ENCODE measurements at places on chromosomes 7 and 10. TPM values are rescaled to one million over a fixed set of nuclear protein-coding genes. Genes with fewer than 3 reads are reported as not detected.

SLC13A4 gene
- total RNA-seq: not detected

TMEM26 gene
- total RNA-seq: 0.04 TPM

FKBP6 gene
- not detected for total RNA-seq

GPC2 gene
- total RNA-seq: 0.39 TPM

MYOF gene
- 278 TPM for total RNA-seq

TES gene
- total RNA-seq: 58.5 TPM

PHKG1 gene
- total RNA-seq: 0.49 TPM

TMEM229A gene
- total RNA-seq: not detected

SYT15 gene
- total RNA-seq: 3.1 TPM

ZPBP gene
- total RNA-seq: not detected

CRTAC1 gene
- 1.7 TPM for total RNA-seq

All from A549 treated with dexamethasone at 1 μM for 4 hours (cell line).